ENCODE measurements at places on chromosomes 4 and X.

DNA sequence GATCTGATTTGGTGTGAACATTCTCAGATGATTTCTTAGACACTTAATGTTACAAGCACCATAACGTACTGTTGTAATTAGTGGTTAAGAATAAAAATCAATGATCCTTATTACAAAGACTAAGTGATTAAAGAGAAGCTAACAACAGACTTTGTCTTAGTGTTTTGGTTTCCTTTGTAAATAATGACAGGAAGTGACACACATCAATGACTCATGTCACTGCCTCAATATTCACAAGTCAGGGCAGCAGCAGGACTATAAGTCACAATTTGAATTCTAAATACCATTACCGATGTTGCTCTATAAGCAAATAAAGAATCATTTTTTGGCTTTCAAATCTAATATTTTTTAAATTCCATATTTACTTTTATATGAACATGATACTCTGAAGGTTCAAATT is 115.8 kb upstream of the FAT4 start:
- DNase-seq, result no peak

GRCh38 chrX:133523526-133523925 is 108.2 kb upstream of the GPC4 start:
- no peak for DNase-seq

DNA sequence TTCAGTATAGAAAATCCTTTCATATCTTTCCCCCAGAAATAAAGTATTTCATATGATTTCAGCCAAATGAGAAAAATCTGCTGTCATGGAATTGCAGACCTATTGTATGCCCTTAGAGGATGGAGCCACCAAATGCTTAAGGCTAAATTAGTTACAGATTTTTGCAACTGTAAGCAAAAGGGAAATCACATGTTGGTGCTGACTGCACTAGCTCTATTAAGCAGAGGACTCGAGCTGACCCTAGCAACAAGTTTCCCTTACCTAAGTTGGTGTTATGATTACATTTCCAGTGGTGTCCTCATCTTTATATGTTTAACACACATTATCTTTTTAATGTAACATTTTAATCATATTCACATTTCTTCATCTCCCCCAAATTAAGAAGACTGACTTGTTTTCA is 58.3 kb upstream of the DOCK11 start:
- DNase-seq, result no peak

GRCh38 chr4:87983996-87984395 is 8.5 kb downstream of the SPP1 start:
- DNase-seq, result no peak

- no peak for DNase-seq
These were observed 162.0 kb downstream of the SNCA start for GRCh38 chr4:89674876-89675459.

DNA sequence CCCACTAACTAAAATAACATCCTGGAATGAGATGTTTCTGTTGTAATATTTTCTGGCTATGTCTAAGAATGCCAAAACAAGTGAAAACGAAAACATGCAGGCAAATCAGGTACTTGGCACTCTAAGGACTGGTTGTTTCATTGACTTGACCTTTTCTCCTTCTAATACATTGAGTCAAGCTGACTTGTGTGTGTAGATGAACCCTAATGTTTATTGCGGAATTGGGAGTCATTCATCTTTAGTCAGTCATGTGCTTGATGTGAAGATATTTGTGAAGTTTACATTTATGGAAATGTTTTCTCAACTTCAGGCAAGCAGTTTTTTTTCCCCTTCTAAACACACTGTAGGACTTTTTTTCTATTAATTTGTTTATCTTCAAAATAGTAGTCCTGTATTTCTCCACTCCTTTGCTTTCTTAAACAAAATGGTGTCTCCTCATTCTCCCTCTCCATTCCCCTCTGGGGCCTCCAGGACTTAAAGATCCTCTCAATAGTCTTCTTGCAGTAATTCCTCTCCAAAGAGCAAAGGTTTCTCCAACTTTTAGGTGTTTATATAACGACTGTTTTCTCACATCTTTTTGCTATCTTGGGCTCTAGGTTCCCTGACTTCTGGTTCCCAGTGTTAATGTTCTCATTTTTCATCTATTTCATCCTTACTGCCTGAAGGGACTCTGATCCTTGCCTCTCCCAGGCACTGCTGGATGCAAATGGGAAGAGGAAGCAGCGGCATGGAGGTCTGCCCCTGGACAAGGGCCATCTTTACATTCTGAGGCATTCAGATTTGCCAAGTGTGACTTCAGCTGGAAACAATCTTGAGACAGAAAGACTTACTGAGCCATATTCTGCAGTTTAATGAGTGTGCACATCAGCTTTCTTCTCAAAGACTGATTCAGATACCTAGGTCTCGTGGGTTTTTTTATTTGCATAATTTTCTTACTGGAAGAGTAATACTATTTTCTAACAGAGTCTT is 166.4 kb downstream of the ARHGAP6 start:
- DNase-seq, result no peak

Data from activated CD4-positive, alpha-beta T cell treated with anti-CD3 and anti-CD28 coated beads, Interleukin-2, amount 50 U/mL, for 16 hours (primary cell).